CD4-positive, CD25-positive, alpha-beta regulatory T cell (primary cell): ENCODE measurements at places on chromosomes 5 and 9. TPM values are rescaled to one million over a fixed set of nuclear protein-coding genes. Genes with fewer than 3 reads are reported as not detected.
A peak's percentile ranks its signal among the peaks of the same experiment; 100 is the strongest.

GRCh38 chr5:36414869-36415282, 113.2 kb upstream of the RANBP3L start:
- no peak for DNase-seq

DNA sequence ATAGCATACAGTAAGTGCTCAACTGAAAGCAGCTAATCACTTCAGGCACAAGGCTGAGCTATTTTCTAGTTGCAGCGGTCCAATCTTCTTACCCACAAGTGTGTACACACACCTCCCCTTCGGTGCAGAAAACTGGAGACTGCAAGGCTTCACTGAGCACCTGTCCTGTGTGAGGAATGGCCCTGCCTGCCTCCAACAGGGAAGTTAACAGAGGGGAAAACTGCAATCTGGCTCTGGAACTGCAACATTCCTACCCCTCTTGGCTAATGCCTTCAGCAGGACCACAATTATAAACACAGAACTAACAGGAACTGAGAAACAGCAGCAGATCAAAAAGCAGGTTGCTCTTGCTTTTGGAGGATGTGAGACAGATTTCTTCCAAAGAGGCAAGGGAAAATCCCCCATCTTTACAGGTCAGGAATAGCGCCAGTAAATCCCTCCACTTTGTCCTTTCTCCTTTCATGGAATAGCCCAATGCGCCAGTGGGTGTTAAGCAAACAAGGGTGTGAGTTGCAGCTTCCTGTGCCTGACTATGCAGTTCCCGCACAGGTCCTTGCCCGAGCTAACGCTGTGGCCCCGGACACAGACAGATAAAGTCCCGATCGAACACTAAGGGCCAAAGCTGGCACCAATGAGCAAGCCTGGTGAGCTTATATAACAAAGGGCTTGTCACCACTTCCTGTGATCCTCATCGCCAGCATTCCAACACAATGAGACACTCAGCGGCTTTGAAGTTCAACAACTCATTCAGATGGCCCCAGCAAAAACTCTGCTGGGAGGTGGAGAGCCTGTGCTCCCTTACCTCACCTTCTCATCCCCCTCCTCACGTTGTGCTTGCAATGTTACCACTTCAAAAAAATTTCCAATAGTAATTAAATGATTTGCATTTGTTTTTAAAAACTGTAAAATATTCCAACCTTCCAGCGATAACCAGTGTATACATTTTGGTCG, 21.5 kb downstream of the SHB start:
- DNase-seq: no peak

GRCh38 chr5:178249191-178249989, 16.8 kb upstream of the PHYKPL start:
- DNase-seq: peak; percentile 22

- DNase-seq: no peak
These were observed 42.7 kb downstream of the TENT4A start for GRCh38 chr5:6755941-6756340.

DNA sequence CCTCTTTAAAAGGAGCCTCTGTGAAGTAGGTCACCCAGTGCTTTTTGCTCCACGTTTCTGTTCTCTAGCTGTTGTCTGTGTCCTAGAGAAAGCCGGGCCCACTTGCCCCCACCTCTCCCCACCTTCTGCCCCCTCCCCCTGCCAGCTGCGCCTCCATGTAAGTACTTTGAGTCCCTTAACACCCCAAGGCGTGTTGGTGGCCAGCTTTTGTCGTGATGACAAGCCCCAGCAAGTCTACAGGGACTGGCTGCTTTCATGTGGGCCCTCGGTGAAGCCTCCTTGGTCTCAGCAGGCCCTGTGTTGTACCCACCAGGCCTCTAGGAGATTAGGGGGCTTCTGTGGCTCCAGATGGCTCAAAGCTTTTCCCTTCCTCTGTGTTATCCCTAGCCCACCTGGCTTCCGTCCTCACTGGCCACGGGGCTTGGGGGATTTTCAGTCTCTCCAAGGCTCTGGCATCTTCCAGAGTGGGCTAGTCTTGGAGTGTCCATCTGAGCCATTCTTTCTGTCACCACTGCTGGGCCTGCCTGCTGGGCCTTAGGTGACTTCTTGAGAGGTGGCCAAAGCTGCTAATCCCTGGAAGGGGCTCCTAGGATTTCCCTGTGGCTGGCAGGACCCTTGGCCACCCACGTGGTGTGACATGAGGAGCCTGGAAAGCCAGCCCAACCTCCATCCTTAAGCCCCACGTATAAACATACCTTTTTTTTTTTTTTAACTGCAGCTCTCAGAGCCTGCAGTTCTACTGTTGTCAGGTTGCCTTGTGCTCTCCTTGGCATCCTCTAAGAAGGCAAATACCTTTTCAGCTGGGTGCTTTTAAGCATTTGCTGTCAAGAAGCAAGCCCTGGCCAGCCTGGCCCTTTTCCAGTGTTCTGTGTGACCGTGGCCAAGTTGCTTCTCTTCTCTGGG, 1.1 kb upstream of the NDST1 start:
- no peak for DNase-seq

GRCh38 chr5:36690041-36690961, 83.9 kb downstream of the SLC1A3 start:
- peak; percentile 36 for DNase-seq

GRCh38 chr9:12784461-12785259, 9.8 kb downstream of the LURAP1L start:
- no peak for DNase-seq

GRCh38 chr5:158499075-158499891, 600.4 kb downstream of the EBF1 start:
- DNase-seq: no peak

- DNase-seq: no peak
These were observed 1.8 kb downstream of the PHF19 start for GRCh38 chr9:120875195-120875565.

DNA sequence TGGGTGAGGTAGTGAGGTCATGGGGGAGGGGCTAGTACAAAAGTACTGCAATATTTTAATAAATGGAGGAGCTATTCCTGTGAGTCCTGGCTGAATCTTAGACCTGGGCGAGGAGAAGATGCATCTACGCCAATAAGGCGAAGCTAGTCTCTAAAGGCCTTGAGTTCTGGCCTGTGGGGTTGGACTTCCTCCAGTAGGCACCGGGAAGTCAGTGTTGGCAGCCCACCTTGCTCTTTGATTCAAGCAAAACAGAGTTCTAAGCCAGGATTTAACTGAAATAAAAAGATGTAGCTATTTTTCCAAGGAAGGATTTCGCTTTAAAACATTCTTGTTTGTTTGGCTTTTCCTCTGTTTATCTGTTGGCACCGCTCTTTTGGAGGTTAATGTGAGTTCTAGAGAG, 244.6 kb downstream of the KIF4B start:
- DNase-seq: no peak

DNA sequence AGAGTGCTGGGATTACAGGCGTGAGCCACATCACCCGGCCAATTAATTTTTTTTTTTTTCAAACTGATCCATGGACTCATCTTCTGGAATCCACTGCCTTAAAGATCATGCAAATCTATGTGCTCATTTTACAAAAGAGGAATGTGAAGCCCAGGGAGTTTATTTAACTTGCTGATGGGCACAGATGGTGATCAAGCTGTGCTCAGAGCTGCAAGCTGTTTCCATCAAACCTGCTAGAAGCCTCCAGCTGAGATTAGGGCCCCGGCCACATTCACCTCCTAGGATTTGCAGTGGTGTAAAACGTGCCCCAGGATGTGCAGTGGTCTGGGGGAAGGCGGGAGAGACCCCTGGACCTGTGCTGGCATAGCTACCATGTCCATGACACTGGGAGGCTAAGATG, 56.1 kb upstream of the TUT7 start:
- no peak for DNase-seq

DNA sequence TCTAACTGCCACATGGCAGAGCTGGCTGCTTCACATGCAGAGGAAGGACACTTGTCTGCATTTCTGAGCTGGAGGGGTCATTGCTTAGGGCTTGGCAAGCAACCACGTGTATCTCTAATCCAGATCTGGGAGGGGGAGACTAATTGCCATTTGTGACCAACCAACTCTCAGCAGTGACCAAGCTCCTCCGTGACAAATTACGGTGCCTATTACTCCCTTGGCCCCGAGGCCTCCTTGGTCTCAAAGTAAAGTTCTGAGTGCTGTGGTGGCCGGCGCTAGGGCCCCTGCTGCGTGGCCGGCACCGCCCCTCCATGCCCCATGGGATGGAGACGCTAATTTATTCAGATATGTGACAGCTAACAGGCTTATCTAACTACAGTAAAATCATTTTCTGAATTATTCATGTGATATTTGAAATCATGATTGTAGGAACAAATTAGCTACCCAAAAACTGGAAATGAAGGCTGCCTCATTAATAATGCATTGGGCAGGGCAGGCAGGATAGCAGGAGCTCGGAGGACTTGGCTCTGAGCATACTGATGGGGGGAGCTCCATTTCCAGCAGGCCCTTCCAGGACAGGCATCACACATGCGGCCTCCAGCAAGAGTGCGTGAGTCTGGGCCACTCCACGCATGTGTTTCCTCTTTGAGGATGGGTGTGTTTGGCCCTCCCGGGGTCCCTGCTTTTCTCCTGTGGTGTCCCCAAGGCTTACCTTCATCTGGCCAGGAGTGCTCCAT, 67.7 kb downstream of the C5orf15 start:
- no peak for DNase-seq

DNA sequence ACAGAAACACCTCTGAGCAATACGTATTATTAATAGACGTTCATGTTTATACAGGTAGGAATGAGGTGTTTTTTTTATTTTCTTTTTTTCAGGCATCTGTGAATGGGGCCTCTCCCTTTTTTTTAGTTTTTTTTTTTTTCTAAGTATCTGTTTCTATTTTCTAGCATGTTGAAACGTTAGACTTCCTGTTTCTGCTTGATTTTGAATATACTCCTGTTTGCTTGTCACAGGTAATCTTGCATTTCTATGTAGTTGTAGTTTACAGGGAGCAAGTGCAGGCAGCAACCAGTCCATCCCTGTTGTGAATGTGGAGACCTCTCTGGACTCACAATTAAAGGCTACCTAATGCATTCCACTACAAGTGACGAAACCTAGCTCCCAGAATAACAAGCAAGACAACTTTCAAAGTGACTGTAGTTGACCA, 22.8 kb upstream of the TNFAIP8 start:
- DNase-seq: peak; percentile 64

DNA sequence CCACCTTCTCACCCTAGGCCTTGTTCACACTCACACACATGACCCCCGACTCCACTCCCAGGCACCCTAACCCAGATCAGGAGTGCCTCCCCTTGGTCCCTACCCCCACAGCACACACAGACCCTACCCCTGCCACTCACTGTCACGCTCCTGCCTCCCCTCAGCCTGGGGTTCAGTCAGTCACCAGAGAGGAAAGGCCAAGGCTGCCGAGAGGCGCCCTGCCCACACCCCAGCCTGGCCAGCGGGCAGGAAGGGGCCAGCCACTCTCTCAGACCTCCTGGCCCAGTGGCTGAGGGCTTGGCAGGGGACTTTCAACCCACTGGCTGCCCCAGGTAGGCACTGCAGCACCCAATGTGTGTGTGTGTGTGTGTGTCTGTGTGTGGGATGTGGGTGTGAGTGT, 122.4 kb upstream of the MVB12B start:
- DNase-seq: no peak

DNA sequence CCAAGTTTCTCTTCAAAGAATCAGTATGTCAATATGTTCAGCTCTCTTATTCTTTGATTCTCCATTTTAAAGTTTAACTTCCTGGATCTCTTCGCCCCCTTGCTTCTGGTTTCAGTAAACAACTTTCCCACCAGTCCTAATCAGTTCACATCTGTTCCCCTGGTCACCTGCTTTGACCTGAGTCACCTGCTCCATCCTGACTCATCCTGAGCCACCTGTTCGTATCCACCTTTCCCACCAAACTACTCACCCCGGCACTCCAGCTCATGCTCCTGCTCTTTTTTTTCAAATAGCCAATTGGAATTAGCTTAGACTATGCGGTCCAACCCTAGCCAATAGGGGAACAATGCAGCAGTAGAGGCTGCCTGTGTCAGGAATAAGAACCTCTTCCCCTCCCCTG, 23.6 kb upstream of the CSF1R start:
- DNase-seq: no peak

GRCh38 chr5:122120493-122120892, 8.9 kb upstream of the ZNF474 start:
- DNase-seq: no peak

DNA sequence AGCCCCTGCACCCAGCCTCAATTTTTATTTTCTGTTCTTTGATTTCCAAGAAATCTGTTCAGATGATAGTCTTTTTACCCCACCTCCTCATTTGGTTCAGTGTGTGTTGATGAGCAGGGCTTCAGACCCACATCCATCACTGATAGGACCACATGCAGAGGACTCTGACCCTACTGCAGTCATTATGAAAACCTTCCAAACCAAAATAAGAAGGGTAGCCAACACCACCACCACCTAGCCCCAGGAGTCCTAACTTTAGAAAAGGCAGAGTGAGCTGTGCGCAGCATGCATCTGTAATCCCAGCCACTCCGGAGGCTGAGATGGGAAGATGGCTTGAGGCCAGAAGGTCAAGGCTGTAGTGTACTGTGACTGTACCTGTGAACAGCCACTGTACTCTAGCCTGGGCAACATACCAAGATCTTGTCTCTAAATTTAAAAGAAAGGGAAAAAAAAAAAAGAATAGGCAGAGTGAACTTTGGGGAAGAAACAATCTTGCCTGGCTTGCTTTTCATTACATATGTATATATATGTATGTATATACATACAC, 13.0 kb downstream of the CDKN2AIPNL start:
- DNase-seq: no peak

- DNase-seq: no peak
These were observed 234.2 kb downstream of the ZNF608 start for GRCh38 chr5:124512236-124512635.

DNA sequence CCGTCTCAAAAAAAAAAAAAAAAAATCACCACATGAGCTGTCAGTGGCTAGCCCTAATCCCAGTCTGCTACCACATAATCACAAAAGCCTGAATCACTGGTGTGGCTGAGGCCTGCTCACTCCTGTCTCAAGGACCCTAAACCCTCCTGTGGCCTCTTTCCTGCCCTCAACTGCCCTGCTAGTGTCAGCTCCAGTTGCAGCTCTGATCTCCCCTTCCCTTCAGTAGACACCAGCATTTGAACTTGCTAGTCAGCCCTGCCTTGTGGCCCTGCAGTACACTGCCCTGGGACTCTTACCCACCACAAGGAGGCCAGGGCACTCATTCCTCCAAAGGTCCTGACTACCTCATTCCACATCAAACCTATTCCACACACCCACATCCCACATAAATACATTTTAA, 9.5 kb upstream of the P4HA2 start:
- DNase-seq: no peak

- no peak for DNase-seq
These were observed 1.6 kb downstream of the CARD19 start for GRCh38 chr9:93097511-93098201.

- no peak for DNase-seq
These were observed 559.5 kb upstream of the KLF4 start for GRCh38 chr9:108049026-108049607.

GAS1 gene
- 0.12 TPM for total RNA-seq

HTR4 gene
- total RNA-seq: not detected

AFF4 gene
- 74.8 TPM for total RNA-seq

FBXO10 gene
- total RNA-seq: 2.4 TPM

FAXDC2 gene
- total RNA-seq: 4.0 TPM

MAN1B1 gene
- 71.3 TPM for total RNA-seq

LURAP1L gene
- total RNA-seq: not detected

MOB3B gene
- total RNA-seq: 0.12 TPM

STK32A gene
- total RNA-seq: not detected

MUSK gene
- not detected for total RNA-seq
